Hindlimb muscle (tissue), 1 donor: ENCODE measurements at places on chromosomes 4 and X. TPM values are rescaled to one million over a fixed set of nuclear protein-coding genes. Genes with fewer than 3 reads are reported as not detected.
A peak's percentile ranks its signal among the peaks of the same experiment; 100 is the strongest.

Gene NPFFR2
- not detected for polyA plus RNA-seq

Gene USP51
- polyA plus RNA-seq = 3.5 TPM

Gene ARFIP1
- 18.8 TPM for polyA plus RNA-seq

Gene ANOS1
- polyA plus RNA-seq = 16.8 TPM

Gene CENPVL2
- polyA plus RNA-seq = not detected

Gene ARSH
- not detected for polyA plus RNA-seq

Gene CCKAR
- not detected for polyA plus RNA-seq

DNA sequence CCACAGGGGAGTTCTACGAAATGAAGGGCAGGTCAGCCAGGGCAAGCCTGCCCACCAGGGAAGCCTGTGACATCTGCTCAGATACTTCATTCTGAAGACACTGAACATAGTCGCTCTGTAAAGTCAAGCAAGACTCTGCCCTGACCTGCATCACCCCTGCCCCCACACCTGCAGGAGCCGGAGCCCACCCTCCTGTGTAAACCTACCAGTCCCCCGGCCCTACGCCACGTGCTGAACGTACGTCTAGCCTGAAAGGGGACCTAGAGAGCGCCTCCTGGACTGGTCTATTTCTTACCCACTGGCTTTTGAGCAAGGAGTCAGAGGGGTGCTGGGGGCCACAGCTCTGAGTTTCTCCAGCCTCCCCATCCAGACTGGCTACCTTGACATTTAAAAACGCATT lies 11.6 kb downstream of the CCNQ start:
- no peak for DNase-seq

DNA sequence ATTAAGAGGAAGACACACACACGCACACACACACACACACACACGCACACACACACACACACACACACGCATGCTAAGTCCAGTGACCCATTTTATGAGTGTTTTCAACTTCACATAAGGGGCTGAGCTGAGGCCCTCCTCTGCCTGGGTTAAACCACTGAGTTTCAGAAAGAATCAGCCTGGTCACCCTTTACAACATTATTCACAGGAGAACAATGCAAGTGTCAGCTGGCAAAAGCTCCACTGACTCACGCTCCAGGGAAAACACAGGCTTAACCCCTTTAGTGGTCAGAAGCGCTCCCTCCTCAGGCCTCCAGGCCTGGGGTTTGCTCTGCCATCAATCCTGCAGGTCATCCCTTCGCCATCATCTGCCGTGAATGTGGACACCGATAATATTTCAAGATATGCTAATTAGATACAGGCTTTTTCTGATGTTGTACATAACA lies 46.9 kb downstream of the ACOX3 start:
- no peak for DNase-seq

- peak; percentile 13 for DNase-seq
Observed at GRCh38 chrX:11531226-11531625, 134.5 kb downstream of the ARHGAP6 start.

DNA sequence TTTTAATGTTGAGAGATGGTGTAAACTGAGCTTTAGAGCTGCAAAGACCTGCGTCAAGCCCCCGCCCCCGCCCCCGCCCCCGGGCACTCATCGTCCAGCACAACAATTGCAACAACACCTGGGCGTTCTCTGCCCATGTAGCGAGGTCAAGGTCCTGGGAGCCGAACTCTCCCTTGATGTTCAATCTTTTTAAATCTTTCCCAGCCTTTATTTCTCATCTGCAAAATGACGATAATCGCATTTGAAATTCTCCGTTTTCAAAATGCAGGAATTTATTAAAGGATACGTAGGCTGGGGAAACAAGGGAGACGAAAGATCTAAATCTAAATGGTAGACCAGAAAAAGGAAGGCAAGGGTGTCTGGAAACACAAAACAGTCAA lies 648 bp upstream of the MSMO1 start:
- no peak for DNase-seq

DNA sequence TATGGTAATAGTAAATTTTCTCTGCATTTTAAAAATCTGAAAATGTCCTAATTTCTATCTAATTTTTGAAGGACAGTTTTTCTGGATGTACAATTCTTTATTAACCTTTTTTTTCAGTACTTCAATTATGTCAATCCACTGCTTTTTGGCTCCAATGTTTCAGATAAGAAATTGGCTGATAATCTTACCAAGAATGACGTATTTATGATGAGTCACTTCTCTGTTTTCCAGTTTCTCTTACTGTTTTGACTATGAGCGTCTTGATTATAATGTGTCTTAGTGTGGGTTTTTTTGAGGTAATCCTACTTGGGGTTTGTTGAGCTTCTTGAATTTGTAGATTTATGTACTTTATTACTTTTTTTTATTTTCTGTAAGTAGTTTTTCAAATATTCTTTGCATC lies 47.2 kb downstream of the UGT2B11 start:
- DNase-seq = no peak

- DNase-seq = peak; percentile 1
Observed at GRCh38 chrX:152343306-152343705, 107.8 kb downstream of the GABRA3 start.

DNA sequence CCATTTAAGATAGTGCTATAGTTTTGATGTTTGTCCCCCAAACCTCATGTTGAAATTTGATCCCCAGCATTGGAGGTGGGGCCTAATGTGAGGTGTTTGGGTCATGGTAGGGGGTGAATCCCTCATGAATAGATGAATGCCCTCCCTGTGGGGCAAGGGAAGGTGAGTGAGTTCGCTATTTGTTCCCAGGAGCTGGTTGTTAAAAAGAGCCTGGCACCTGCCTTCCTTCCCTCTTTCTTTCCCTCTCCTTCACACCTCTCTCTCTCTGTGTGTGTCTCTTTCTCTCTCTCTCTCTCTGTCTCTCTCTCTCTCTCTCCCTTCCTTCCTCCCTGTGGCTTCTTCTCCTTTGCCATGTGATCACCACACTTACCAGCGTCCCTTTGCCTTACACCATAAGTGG lies 160.7 kb downstream of the AASDH start:
- DNase-seq = no peak

GRCh38 chrX:12791257-12792228 lies at the start of gene PRPS2:
PRPS2 (plus strand) TSS chrX:12791412; CDS start chrX:12791498, 86 bp downstream.
- DNase-seq = peak; percentile 61

DNA sequence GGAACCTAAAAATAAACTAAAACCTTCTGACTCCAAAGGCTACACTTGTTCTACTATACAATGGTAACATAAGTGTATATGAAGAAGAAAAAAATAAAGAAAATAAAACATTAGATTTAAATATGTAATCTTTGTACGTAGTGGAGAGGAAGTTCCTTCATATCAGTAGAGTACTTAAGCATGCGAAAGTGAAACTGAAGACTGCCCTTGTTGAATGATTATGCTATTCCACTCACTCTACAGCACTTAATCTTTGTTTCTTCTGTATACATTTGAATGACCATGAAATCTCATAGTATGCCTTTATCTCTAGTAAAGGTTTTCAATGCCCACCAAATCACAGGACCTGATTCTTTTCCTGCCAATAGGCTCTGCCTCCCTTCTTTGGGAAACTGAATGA lies 78.9 kb downstream of the NDST3 start:
- DNase-seq = no peak

DNA sequence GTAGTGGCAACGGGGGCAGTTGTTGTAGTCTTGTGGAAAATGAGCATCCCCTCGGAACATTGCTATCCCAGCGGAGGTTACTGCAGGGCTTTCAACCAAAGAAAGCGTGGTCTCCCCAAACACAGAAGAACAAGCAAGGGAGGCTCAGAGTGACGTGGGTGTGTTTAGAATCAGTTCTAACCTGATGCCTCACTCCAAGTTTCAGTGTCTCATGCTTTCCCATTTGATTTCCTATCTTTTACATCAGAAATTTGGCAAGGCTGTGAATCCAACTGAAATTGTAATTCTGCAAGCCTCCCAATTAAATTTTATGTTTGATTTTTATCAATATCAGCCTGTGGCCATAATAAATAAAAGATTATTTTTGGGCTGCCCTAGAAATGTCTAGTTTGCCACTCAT lies 156.1 kb upstream of the LNX1 start:
- no peak for DNase-seq

DNA sequence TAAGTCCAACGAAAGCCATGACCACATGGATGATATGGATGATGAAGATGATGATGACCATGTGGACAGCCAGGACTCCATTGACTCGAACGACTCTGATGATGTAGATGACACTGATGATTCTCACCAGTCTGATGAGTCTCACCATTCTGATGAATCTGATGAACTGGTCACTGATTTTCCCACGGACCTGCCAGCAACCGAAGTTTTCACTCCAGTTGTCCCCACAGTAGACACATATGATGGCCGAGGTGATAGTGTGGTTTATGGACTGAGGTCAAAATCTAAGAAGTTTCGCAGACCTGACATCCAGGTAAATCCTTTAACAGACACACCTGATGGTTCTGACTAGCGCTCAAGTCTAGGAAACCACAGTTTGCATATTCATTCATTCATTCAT lies 6.0 kb downstream of the SPP1 start:
- no peak for DNase-seq

- DNase-seq = no peak
Observed at GRCh38 chr4:128427832-128428366, 140.3 kb upstream of the PGRMC2 start.

DNA sequence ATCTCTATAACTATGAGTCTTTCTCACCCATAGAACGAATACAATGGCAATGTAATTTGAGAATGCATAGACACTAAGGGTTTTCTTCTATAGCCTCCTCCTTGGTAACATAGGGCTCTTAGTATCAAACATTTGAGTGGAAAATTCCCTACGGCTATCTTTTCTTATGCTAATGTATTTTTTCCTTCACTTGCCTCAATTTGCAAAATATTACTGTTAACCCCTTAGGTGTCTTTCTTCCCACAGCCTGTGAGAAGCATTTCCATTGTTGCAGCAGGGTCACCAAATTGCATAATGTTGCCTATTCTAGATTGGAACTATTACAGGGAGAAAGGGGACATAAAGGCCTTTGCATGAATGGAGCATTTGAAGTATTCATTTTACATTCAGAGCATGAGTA lies 140.5 kb upstream of the RAPGEF2 start:
- no peak for DNase-seq

DNA sequence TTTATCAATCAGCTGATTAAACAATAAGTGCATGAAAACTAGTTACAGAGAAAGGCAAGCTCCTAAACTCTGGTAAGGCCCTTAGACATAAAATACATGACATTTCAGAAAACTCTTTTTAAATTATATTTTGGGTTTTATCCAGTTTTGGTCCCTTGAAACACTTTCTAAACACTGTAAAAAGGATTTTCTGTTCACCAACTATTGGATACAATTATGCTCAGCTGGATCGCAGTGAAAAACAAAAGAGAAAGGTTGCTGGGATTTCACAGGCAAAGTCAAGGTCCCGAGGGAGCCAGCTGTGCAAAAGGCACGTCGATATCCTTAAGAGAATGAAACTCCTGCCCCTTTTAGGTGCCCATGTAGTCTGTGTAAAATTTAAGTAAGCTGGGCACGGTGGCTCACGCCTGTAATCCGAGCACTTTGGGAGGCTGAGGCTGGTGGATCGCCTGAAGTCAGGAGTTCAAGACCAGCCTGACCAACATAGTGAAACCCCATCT lies 1018.4 kb upstream of the INTU start:
- DNase-seq = no peak

- DNase-seq = peak; percentile 7
Observed at GRCh38 chr4:54513204-54513603, 144.6 kb upstream of the KIT start.

DNA sequence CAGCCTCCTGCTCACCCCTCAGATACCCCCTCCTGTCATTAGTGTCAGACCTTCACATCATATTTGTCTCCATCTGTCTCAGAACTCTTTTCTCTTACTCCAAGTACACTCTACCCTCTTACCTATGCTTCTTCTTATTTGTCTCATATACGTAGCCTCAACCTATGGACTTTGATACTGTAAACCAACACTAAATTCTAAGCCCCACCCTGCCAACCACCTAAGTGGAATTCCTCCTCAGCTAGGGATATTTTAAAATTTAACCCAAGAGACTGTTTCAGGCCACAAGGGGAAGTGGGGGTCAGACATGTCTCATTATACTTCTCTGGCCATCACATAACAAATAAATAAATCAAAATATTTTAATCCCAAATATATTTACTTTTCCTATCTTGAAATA lies 778.1 kb upstream of the GRID2 start:
- DNase-seq = no peak

- no peak for DNase-seq
Observed at GRCh38 chr4:95142932-95143331, 385.2 kb downstream of the BMPR1B start.

GRCh38 chrX:40371376-40371775 lies 209.4 kb upstream of the ATP6AP2 start:
- no peak for DNase-seq

- no peak for DNase-seq
Observed at GRCh38 chrX:16578218-16578617, 71.7 kb upstream of the S100G start.

DNA sequence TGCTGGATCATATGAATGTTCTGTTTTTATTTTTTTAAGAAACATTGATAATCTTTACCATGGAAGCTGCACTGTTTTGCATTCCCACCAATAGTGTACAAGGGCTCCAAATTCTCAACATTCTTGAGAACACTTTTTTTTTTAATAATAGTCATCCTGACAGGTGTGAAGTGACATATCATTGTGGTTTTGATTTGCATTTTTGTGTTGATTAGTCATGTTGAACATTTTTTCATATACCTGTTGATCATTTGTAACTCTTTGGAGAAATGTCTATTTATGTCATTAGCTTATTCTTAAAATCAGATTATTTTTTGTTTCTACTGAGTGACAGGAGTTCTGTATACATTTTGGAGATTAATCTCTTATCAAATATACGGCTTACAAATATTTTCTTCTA lies 408.5 kb downstream of the GLUD2 start:
- no peak for DNase-seq

DNA sequence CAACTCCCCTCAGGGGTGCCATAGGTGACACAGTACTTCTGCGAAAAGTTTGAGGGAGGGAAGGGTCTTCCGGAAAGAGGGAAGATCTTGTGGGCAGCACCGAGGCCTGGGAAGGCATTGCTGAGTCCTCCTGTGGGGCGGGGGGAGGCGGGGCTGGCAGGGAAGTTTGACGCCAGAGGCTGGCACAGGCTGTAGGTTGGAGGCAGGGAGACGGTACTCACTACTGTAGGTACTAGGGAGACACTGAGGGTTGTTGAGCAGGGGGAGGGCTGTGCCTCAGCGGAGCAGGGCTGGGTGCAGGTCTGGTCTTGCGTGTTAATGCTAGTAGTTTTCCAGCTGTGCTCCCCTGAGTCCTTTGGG lies 23.3 kb upstream of the PSAPL1 start:
- DNase-seq = no peak

- DNase-seq = no peak
Observed at GRCh38 chrX:530726-531610, 99.6 kb upstream of the SHOX start.

- DNase-seq = no peak
Observed at GRCh38 chrX:537151-537550, 93.4 kb upstream of the SHOX start.

DNA sequence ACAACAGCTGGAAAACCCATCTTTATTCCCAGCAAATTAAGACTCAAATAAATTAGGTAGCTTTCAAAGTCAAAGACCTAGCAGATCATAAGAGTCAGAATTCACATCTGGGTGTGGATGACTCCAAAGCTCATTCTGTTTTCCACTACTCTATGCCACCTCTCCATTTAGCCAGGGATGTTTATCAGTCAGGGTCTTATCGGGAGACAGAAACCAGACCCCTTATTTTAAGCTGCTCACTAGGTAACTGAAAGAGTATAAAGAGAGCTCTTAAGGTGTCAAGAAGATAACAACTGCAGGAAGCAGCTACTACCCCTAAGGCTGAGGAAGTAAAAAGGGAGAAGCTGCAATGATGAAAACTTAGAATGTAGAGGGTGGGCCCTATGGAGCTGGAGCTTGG lies 333.7 kb upstream of the KLF3 start:
- no peak for DNase-seq

GRCh38 chr4:153934688-153935017 lies 145.8 kb upstream of the SFRP2 start:
- no peak for DNase-seq
